ENCODE measurements at places on chromosomes 5 and 9. TPM values are rescaled to one million over a fixed set of nuclear protein-coding genes. Genes with fewer than 3 reads are reported as not detected.

DNA sequence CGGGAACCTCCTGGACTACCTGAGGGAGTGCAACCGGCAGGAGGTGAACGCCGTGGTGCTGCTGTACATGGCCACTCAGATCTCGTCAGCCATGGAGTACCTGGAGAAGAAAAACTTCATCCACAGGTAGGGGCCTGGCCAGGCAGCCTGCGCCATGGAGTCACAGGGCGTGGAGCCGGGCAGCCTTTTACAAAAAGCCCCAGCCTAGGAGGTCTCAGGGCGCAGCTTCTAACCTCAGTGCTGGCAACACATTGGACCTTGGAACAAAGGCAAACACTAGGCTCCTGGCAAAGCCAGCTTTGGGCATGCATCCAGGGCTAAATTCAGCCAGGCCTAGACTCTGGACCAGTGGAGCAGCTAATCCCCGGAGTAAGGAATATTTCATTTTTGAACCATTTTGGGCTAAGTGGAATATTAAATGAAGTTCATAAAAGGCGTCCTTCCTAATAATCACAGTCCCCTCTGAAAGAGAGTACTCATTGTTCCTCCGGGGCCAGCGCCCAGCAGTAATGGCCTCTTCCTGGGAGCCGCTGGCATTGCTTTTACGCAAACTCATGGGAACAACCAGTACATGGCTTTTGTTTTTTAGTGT is 23.6 kb downstream of the QRFP start:
- no peak for DNase-seq

PCDHA1 gene
- total RNA-seq = 0.42 TPM

PCDHGB1 gene
- total RNA-seq = 1.4 TPM

DNA sequence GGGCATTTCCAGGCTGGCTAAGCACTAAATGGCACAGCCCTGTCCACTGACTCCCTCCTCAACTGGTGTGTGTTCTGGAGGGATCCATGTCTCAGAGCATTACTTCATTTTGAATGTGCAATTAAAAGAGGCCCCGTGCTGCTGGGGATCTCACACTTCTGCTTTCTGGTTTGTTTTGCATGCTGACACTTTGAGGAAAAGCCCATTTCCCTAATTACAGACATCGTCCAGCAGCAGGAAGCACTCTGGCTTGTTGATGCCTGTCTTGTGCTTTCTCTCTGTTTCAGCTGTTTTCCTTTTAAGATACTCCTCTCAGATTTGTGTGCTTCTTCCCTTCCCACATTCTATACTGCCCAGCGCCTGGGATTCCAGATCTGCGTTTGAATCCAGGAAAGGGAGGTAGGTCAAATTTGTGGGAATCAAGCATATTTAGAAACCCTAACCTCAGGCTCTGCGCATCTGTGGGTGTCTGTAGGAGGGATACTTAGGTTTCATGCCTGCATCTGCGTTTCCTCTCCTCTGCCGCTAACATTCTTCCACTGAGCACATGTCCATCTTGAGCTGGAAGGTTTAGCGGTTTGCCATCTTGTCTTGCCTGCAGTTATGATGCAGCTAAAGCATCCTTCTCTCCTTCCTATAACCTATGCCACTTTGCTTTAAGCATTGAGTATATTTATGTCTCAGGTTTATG is 25.7 kb downstream of the SYK start:
- DNase-seq = no peak

GRCh38 chr5:132761321-132762240 is 14.4 kb downstream of the CCNI2 start:
- no peak for DNase-seq

C5orf58 gene
- total RNA-seq = not detected
